ENCODE measurements at places on chromosomes 2 and 18.

DNA sequence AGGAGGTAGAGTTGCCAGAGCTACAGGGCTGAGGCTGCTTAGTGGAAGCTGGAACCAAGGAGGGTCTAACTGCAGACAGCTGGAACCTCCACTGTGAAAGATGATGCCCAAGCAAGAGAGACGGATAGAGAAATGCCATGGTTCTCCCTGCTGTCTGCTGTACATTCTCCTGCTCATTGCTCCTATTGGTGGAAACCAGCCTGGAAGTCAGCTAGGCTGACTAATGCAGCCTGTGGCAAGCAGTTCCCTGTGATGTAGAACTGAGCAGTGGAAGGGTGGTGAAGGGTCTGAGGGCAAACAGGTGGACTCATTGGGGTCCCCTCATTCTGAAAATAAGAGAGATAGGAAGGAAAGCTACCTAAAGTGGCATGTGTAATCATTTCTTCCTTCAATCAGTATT, 563.6 kb downstream of the SLC4A3 start:
- no peak for DNase-seq

- no peak for DNase-seq
These were observed 79.2 kb downstream of the BIN1 start for GRCh38 chr2:127027715-127028114.

DNA sequence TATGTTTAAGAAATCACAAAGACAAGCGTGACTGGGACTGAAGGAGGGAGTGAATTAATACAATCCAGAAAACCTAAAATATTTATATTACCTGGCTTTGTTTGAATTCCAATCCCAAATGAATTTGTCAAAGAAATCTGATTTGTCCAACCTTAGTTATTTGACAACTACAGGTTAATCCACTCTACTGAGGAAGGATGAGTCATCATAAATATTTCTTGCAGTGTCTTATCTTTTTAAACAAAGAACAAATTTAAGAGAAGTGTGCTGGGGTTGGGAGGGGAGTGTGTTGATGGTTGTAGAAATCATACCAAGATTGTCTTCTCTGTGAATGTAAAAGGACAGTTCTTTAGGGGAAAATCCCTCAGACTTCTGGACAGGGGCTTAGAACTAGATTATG, 1106.3 kb upstream of the SLC39A10 start:
- no peak for DNase-seq

DNA sequence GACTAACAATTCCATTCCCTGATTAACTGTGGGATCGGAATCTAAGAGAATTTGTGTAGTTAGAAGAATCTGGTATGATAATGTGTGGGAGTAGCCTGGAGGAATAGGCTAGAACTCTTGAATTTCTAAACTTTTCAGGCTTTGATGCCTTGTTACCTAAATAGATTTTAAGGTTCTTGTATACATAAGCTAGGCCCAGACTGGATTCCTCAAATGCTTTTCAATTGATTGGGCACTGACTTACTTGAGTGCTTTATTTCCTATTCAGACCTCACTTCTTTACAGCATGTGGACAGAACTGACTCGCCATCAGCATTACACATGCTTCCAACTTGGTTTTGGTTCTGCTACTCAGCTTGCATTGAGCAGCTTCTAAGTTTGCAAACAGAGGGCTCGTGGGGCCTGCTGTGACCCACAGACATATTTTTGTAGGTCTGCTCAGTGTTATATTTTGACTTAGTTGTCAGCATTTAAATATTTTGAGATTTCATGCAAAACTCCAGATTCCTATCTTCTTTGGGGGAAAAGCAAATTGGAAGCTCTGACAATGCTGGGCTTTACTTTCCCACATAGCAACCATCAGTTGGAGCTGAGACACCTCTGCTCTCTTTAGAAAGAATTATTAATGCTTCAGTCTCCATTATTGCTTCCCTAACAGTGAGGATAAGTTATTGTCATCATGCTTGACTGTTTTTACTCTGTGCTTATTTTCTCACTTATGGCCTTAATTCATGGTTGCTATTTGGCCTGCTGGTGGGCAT, 5.7 kb downstream of the PARD3B start:
- no peak for DNase-seq

DNA sequence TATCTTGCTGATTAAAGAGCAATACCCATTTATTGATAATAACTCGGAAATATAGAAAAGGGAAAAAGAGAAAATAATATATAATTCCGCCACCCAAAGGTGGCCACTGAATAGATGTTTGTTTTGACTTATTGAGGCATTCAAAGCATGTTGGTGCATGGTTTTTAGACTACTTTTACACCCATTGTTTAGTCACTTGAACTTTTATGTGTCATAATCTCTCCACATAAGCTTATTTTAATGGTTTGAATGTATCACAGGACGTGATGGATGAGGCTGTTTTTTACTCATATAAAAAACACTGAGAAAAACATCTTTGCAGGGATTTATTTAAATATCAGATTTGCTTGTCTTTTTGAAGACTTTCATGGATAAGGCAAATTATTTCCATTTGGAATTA, 120.4 kb downstream of the ACKR3 start:
- no peak for DNase-seq

DNA sequence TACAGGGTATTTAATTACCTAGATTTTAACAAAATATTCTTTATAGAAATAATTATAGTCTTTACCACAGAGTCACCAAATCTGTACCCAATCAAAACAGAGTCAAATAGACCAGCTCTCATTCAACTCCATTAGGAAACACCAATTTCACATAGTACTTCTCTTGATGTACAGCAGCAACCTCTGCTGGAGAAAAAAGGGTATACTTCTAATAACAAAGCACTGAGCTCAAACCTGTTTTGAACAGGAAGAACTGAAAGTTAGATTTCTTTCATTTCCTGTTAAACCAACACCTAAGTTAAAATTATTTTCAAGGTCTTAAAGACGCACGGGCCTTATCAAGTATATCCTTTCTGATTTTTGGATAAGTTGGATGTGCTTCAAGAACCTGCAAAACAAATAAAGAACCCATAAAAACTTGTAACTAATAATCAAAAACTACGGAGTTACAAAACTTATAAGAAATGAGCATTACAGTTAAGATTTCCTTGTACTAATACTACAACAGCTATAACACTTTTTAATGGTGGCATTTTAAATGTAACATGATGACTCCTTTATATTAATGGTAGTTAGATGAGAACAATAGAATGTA, 79.0 kb downstream of the TTC21B start:
- no peak for DNase-seq

DNA sequence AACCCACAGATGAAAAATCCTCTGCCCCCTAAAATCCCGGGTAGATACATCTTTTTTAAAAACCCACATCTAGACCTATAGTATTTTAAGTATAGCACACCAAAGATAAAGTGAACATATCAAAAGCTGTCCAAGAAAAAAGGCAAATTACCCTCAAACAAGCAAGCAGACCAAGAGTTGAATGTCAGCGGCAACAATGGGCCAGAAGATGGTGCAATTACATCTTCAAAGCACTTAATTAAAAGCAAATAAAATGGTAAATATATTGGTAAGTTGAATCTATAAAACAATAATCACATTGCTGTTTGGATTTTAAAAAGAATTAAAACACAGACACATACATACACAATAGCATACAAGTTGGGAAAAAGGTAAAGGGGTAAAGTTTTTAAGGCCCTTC, 98.5 kb downstream of the MYOM1 start:
- DNase-seq: no peak

DNA sequence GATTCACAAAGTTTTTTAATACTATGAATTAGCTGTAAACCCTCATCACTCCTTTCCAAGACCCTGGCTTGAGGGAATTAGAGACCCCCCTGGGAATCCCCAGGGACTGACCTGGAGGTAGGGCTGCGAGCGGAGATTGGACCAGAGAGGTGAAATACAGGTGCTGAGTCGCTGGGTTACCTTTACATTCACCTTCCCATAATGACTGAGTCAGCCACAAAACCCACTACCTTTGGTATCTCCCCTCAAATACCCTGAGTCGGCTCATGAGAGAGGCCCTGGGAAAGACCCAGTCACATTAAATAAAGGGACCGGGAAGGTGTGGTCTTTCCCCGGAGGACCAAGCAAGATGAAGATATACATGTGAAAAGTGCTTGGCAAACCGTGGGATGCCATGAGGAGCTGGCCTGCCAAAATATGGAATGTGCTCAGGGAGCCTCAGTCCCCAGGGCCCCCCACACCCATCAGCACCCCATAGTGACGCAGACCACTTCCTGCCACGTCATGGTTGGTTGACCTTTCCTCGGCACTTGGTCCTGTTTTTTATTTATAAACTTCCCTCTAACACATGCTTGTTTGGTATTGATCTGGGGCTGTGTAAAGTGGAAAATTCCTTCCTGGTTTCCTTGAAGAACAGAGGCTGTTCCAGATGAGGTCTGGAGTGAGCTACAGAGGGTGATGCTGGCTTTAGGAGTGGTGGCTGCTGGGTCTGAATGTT, 51.4 kb downstream of the IL1RL2 start:
- DNase-seq: no peak

All from activated T-cell treated with anti-CD3 and anti-CD28 coated beads for 24 hours (primary cell).